Stimulated activated CD4-positive, alpha-beta T cell treated with anti-CD3 and anti-CD28 coated beads, TNF-alpha, amount 100 ng/mL, for 1 hour (primary cell): ENCODE measurements at places on chromosomes 3 and 15.

GRCh38 chr3:143822374-143822773 lies 25.9 kb downstream of the SLC9A9 start:
- no peak for DNase-seq

DNA sequence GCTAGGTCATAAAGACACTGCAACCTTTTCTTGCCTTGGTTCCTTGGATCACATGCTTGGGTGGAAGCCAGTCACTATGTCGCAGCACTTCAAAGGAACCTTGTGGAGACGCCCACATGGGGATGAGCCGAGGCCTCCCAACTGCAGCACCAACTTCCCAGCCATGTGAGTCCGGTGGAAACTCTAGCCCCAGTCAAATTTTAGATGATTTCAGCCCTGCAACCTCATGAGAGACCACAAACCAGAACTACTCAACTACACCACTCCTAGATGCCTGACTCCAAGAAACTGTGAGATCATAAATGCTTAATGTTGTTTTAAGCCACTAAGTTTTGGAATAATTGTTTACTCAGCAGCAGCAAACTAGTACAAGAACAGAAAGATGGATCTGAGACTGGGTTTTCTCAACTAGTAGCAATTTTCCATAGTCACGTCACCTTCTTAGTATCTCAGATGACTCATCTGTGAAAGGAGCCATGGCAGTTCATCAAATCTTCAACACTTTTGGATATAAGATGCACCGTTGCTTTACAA lies 86.5 kb downstream of the MB21D2 start:
- DNase-seq, result no peak

DNA sequence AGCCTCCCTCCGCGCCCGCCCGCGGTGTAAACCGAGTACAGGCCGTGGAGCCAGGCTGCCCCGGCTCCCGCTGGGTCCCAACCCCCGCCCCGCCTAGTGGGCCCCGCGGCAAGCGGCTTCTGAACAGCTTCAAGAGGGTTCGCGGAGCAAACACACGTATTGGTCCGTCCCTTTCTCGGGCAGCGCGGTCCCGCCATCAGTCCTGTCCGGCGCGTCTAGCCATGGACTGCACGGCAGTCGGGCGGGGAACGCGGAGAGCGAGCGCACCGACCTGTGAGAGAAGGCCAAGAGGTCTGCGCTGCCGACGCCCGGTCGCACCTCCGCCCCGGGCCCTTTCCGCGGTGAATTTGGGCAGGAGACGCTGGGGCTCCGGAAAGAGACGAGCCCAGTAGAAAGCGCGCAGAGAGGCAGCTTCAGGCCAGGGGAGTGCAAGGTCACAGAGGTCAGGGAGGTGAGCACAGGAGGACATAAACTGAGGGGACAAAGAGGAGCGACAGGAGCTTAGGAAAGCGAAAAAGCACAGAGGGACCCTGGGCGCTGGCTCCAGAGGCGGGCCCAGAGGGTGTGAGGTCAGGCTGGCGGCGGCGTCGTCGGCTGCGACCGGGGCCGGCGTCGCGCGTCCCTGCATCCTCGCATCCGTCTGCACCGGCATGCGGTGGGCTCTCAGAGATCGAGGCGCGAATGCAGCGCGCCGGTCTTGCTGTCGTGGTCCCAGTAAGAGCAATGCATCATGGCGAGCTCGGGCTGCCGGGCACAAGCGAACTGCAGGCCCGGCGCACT lies 1.8 kb downstream of the FOXL2 start:
- no peak for DNase-seq

GRCh38 chr3:128266453-128266852 lies 113.2 kb downstream of the EEFSEC start:
- DNase-seq, result no peak

DNA sequence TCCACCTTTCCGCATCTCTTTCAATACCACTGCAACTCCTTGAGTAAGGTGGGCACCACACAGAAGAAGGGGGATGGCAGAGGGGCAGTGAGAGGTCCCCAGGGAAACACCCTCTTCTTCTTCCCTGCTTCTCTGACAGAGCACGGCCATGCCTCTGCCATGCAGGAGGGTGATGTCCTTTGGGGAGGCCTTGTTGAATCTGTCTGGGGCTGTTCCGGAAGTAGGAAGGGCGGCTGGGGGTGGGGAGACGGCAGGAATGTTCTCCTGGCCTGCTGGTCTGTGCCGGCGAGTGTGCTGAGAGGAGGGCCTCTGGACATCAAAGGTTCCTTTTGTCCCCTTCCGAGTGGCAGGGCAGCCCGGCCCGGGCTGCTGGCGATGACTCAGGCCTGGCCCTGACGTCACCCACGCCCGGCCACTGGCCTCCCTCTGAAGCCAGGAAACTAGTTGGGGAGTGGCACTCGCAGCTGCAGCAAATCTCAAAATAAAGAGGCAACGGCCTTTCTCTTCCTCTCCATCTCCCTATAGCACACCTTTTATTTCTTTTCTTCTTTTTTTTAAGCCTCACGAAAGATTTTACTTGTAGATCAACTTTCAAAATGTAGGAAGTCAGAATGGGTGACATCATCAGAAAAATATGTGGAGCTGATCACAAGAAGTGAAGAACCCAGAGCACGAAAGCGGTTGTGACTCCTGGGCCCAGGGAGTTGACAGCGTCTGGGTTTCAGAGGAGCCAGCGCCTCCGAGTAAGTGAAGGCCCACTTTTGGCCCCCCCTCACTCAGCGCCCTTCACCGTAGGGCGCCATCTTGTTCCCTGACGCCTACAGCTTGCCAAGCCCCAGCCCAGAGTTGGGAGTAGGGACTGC lies at the start of gene ZBTB38:
TSS of gene ZBTB38 (plus strand) at position 443 of the 863 bp plus-strand sequence. CDS start 73,885 bp downstream, outside the sequence.
- no peak for DNase-seq

- no peak for DNase-seq
Measured at GRCh38 chr3:48217449-48217848, 5.8 kb upstream of the CAMP start.

DNA sequence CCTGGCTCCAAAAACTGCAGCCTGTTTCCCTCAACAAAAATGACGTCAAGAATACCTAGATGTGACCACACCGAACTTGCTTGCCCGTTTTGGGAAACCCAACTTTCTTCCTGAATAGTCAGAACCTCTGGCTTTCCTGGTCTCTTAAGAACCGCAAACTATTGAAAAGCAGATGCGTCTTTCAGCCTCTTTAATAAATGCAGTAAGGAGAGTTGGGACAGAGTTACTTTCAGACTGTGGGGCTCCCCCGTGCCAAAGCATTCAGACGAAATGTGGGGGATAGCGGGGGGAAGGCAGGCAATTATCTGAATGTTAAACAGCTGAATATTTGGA lies 1.2 kb upstream of the PROK2 start:
- DNase-seq, result no peak

- no peak for DNase-seq
Measured at GRCh38 chr3:86711634-86712033, 279.3 kb downstream of the VGLL3 start.

DNA sequence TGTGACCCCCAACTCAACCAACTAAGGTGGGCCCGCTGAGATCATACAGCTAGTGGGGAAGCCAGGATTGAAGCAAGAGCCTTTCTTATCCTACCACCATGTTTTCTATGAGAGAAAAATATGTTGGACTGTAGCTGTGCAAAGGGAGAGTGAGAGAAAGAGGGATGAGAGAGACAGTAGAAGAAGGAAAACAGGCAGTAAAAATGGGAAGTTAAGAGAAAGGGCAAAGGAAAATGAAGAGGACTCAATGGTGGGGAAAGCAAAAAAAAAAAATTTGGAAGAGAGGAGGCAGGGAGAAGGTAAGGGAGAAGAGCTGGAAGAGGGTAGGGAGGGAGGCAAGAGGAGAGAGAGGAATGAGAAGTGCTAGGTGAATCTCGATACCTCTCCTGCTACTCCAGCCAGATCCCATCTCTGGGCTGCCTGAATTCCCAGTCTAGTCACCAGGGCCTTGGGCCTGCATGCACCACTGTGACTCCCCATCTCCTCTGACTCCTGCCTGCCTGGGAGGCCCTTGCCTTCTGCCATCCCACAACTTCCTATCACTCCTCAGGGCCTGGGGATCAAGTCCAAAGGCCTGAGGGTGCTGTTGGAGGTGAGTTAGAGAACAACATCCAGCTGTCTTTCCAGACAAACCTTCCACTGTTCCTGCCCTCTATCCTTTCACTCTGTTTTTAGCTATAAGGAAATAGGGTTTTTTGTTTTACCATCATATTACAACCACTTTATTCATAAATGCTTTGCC lies 15.7 kb downstream of the FAM81A start:
- no peak for DNase-seq

GRCh38 chr3:172133838-172134237 lies 94.5 kb downstream of the FNDC3B start:
- DNase-seq, result no peak

- DNase-seq, result no peak
Measured at GRCh38 chr15:80536716-80537115, 132.5 kb downstream of the ARNT2 start.

- DNase-seq, result no peak
Measured at GRCh38 chr3:159886050-159886449, 102.6 kb upstream of the IL12A start.

GRCh38 chr15:63063164-63063756 lies 20.7 kb downstream of the TPM1 start:
- DNase-seq, result no peak

DNA sequence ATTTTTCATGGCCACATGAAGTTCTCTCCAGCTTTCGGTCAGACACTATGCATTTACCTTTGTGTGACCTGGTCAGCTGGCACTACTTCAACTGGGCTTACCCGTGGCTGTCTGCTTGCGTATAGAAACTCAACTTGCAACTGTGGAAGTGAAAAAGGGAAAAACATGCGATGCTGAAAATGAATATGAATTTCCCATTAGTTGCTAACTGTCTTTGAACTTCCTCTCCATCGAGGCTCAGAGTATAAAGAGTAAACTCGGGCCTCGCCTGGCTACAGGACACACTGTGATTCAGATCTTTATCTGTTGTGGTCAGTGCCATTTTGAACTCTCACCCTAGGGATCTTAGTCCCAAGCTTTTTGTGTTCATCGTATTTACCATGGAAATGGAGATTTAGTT lies 26.8 kb downstream of the NFKBIZ start:
- DNase-seq, result no peak

GRCh38 chr3:69204315-69204957 lies 82.0 kb upstream of the LMOD3 start:
- DNase-seq, result no peak

DNA sequence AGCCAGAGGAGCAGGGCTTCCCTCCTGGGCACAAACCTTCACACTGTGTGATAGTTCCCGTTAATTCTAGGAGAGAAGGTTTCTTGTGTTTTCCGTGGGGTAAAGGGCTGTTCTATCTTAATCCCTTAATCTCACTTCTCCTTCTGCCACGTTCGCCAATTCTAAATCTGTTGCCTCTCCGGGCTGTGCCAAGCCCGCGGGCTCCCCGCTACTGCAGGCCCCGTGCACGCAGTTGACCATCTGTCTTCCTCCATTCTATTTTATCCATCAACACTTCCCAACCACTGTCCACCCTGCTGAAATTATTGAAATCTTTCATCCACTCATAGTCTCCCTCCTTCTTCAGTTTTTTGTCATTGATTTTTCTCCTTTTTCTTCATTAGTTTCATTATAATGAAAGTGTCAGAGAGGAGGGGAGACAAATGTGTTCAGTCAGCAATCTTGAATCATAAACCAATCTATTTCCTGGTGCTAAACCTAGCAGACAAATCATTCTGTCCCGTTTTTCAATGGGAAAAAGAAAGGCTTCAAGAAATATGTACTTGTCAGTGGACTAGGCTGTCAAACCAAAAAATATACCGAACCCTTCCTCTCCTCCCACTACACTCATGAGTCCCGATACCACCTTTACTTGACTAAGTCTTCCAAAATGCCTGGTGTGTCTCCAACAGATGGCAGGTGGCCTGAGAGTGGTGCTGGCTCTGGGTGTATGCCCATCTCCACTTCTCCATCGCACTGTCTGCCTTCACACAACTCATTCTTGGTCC lies 39.6 kb downstream of the SLCO2A1 start:
- DNase-seq, result no peak

DNA sequence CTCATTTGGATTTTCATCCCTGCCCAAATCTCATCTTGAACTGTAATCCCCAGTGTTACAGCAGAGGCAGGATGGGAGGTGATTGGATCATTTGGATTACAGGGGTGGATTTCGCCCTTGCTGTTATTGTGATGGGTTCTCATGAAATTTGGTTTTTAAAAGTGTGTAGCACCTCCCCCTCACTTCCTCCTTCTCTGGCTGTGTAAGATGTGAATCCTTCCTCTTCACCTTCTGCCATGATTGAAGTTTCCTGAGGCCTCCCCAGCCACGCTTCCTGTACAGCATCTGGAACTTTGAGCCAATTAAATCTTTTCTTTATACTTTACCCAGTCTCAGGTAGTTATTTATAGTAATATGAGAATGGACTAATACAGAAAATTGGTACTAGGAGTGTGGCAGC lies 316.8 kb downstream of the PLCL2 start:
- no peak for DNase-seq

- DNase-seq, result no peak
Measured at GRCh38 chr15:49460411-49460941, 37.4 kb downstream of the FGF7 start.

- no peak for DNase-seq
Measured at GRCh38 chr15:98437752-98438151, 210.6 kb upstream of the IGF1R start.

- no peak for DNase-seq
Measured at GRCh38 chr3:50604628-50605588, 6.7 kb downstream of the CISH start.

DNA sequence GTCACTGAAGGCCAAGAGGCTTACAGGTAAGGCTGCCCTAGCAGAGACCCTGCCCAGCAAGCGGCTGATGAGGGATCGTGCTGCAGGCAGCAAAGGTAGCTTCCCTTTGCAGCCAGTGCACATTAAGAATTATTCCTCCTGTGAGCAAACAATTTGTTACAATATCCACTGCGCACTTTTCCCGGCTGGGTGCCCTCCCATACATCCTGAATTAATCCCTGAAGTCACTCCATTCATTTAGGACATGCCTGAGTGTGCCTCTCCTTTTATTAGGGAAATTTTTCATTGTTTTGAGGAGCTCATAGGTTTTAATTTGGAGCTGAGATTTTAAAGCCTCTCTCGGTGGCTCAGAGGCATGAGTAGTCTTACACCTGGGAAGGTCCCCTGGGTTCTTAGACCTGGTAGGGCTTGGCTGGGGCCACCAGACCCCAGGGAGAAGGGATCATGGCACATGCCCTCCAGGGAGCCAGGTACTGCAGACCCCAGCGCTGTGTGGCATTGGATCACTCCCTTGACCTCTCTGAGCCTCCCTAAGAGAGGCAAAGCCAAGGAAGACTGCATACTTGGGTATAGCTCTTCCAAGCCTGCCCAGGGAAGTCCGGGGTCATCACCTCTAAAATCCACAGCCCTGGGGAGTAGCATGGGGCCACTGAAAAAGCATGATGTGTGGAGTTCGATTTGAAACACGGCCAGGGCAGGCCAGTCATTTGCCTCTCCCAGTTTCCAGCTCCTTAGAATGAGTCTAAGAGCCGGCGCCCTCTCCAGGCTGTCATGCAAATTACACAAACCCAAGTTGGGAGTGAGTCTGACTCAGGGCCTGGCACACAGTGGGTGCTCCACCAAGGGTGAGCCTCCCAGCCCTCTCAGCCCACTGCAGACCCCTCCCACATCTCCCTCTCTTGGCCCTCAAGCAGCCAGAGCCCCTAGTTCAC lies 151.9 kb upstream of the LINGO1 start:
- DNase-seq, result no peak

DNA sequence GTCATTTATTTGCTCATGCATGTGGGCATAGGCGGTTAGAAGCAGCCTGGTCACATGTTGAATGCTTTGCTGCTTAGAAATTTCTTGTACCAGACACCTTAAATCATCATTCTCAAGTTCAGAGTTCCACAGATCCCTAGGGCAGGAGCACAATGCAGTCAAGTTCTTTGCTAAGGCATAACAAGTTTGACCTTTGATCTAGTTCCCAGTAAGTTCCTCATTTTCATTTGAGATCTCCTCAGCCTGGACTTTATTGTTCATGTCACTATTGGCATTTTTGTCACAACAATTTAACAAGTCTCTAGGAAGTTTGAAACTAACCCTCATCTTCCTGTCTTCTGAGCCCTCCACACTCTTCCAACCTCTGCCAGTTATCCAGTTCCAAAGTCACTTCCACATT lies 22.8 kb downstream of the HGD start:
- no peak for DNase-seq
